ENCODE measurements at places on chromosomes 7 and 10. TPM values are rescaled to one million over a fixed set of nuclear protein-coding genes. Genes with fewer than 3 reads are reported as not detected.

NEUROD6 gene
- not detected for total RNA-seq

ADAMTS14 gene
- total RNA-seq = 0.07 TPM

HOXA3 gene
- total RNA-seq = not detected

CHN2 gene
- total RNA-seq = 0.74 TPM

CCL26 gene
- total RNA-seq = not detected

FAM237B gene
- total RNA-seq = not detected

HEPACAM2 gene
- not detected for total RNA-seq

PTN gene
- not detected for total RNA-seq

Measured in T-helper 1 cell treated with Interleukin-12 subunit alpha and Interleukin-12 subunit beta and Interleukin-4 antibody, amounts not matched to agents 30 ng/mL and 1 ng/mL, for 36 hours (primary cell).